ENCODE measurements at places on chromosomes 3 and 15. TPM values are rescaled to one million over a fixed set of nuclear protein-coding genes. Genes with fewer than 3 reads are reported as not detected.

DNA sequence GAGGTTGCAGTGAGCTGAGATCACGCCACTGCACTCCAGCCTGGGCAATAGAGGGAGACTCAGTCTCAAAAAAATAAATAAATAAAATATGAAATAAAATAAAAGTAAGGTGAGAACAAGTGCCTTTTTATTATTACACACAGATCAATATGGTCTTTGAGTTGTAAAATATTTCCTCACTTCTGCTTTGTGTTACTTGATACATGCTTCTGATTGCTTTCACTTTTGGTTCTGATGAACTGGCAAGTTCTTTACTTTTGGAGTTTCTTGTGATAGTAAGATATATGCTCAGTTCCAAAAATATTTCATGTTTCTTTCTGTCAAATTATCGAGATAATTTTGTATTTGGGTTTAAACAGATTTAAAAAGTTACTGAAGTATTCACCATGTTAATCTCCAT lies 16.6 kb upstream of the GYG1 start:
- DNase-seq = no peak

- DNase-seq = no peak
Observed at GRCh38 chr3:118973050-118973449, 61.6 kb downstream of the IGSF11 start.

DNA sequence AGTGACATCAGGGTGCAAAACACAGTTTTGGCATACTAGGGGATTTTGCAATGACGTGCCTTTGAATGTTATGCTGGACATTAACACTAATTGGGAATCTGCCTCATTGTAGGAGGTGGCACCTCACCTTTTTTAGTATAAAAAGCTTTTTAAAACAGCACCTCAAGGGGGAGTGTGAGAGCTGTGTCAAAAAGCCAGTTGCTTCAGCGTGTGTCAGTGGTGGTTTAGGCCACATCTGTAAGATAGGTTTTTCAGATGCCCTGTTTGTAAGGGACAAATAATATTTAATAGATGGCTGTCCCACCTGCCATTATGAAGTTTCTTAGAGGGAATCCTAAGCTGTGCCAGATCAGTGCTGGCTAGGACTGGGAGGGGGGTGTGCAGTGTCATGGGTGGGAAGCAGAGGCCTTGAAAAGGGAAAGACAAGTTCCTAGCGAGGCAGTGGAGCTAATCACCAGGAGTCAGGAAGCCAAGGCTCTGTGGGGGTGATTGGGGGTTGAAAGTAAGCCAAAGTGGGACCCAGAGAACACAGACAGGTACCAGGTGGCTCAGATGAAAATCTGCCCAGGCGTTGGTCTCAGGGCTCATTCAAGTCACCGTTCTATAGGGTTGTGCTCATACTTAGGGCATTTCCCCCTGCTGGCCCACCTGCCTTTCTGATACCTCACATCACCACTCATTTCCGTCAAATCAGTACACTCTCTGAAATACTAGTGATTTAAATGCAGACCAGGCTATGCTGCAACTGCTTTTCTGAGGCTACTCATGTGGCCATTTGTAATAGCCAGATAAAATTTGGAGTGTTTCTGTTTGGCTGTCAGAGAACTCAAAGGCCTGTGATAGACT lies 120.5 kb downstream of the BBX start:
- DNase-seq = no peak

- no peak for DNase-seq
Observed at GRCh38 chr3:16294844-16295243, 29.8 kb downstream of the OXNAD1 start.

DNA sequence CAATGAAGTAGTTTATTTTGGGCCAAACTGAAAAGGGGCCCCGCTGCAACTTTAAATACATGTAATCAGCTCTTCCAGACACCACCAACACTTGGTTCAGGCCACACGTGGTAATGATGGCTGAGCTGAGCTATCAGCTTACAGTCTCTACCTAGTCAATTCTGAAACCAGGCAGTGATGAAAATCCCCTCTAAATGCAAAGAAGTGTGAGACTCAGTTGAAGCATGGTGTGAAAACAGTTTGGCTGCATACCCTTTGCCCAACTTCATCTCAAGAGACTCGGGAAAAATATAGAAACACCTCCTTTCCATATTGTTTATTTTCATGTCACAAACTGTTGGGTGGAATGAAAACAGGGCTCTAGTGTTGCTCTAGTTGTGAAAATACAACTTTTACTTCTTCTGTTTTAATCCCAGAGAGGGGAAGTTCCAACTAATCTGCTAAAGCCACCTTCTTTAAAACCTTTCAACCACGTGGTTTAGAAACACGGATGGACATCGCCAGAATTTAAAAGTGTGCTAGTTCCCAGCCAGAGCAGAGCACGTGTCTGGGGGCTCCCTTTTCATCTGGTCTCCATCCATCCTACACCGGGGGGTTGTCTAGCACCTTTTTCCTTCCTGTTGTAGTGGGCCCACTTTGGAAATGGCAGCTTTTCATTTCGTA lies 229.1 kb downstream of the EPHB1 start:
- DNase-seq = no peak

DNA sequence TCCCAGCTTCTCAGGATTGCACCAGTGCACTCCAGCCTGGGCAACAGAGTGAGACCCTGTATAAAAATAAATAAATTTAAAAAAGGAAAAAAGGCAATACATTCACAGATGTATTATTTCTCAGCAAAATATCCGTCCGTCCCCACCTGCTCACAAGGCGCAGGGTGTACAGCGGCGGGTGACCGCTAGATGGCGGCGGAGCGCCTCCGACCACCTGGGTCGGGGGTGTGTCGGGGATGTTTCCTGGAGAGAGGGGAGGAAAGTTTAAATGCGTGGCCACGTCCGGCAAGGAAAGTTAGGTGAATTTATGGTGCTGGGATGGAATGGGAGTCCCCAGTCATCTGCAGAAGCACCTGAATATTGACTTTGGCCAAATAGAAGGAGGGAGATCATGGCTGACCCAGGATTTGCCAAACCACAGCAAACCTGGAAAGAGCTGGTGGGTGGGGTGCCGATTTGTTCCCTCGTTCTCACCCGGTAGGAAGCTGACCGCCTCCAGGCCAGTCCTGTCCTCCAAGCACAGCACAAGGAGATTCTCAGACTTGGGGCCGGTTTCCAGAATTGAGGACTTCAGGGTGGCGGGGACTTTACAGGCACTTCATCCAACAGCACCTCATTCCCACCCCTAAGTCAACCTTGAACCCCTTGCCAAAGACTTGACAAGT lies 88.3 kb downstream of the TMEM266 start:
- no peak for DNase-seq

GRCh38 chr15:74844319-74845207 lies 1.6 kb upstream of the ULK3 start:
- no peak for DNase-seq

DNA sequence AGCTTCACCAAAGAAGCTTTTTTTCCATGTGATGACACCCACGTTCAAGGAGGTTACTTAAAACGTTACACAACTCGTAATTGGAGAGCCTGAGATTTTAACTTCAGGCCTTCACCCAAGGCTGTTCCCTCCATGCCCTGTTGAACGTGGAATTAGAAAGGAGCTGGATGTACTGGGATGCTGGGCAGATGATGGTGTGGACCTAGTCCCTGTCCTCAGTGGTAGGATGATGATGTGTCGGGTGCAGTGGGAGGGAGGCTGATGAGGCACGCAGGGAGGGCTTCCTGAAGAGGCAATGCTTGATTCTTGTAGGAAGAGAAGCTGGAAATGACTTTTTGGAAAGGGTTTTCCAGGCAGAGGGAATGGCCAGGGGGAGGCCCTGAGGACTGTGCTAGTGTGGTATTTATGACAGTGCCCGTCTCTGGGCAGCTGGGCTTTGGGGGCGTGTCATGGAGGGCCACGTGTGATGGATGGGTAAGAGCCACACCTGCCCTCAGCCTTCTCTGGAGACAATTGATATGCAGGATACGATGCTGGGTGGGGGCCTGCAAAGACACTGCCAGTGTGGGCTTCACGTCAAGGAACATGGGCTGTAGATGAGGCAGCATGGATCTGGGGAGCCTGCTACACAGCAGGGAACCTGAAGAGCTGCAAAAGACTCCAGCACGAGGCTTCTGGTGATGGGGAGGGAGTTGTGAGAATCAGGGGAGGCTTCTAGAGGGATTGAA lies 15.3 kb downstream of the SYNM start:
- no peak for DNase-seq

DNA sequence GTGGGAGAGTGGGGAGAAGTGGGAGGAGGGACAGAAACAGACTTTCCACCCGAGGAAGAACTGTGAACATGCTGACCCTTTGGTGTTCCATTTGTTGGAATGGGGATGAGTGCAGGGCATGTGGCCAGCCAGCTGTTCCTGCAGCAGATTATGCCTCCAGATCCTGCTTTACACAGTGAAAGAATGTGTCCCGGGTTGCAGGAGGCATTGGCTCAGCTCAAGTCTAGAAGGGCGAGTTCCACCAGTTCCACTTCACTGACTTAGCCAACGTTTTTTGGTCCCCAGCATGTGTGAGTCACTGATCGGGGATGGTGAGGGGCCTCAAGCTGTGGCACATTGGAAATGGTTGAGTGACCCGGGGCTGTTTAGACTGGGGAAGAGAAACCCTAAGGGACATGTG lies 307.0 kb upstream of the ROPN1 start:
- no peak for DNase-seq

DNA sequence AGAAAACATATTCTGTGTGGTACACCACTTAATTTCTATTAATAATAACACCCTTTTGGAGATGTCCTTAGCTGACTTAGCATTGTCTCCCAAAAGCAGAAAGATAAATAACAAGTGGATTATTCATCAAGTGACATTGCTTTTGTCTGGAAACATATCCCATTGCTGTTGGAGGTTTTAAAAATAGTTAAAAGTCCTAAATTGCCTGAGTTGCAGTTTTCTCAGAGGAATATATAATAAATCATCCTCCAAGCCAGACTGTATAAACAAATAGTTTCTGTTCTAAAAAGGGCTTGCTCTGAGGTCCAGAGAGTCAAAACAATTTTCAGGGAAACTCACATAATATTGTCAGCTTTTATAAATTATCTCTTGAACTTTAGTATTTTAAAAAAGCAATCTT lies 60.4 kb upstream of the CD96 start:
- no peak for DNase-seq

GRCh38 chr15:100559330-100559729 lies 30.6 kb upstream of the CERS3 start:
- DNase-seq = no peak

GRCh38 chr3:87780811-87781210 lies 278.0 kb downstream of the CGGBP1 start:
- no peak for DNase-seq

DNA sequence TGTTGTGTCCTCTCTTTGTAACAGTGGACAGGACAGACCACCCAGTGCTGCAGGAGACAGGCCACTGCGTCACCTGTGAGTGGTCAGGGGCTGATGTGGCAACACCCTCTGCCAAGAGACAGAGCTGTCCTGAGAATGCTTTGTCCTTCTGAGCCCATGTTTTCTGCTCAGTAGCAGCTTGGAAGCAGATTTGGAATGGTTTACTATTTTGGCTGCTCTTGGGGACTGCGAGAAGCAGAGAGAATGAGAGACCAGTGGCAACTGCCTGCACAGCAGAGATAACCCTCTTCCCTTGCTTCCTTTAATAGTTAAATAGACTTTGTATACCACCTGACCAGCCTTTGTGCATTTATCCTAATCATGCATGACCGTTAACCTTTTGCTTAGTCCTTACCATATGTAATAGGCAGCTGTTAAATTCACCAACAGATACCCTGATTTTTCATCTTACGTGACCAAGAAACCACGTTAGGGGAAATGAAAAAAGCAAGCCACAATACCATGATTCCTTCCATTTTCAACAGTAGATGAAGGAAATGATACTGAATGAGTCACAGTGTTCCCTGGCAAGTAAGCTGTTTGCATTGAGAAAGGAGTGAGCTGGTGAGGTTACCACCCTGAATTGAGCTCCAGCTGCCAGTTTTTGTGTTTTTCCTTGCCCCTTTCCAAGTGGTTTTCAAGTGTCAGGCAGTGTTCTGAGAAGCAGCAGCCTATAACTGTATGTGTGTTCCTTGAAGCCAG lies 35.5 kb downstream of the B3GALNT1 start:
- DNase-seq = peak; percentile 85

DNA sequence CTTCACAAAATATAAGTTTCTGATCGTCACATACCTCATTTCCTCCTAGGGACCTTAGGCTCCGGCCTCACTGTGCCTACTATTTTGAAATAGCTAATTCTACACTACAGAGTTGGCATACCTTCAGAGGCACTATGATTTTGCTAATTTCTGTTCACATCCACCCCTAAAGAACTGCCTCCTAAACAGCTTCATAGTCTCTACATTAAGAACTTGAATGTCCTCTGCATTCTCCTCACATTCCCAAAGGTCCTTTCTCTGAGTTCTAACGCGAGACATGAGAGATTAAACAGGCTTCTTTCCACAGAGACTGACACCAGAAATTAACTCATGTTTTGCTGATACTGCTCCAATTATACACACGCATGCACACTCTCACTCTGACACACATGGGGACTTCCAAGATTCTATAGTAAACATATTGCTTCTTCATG lies 75.5 kb downstream of the DLG1 start:
- no peak for DNase-seq

DNA sequence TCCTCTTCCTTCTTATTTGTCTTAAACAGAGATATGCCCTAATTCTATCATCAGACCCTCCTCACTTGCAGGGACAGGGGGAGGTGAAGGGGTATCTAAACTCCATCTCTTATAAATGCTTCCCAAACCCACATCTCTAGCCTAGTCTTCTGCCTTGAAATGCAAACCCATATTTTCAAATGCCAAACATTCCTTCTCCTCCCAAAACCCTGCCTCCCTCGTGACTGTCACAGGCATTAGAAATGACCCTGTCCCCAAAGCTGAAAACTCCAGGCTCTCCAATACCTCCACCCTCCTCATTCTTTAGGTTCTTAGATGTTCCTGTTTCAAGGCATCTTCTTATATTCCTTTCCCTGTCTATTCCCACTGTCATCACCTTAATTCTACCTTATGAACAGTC lies 191.0 kb downstream of the ERC2 start:
- DNase-seq = no peak

- no peak for DNase-seq
Observed at GRCh38 chr3:147237991-147238390, 168.4 kb downstream of the ZIC4 start.

DNA sequence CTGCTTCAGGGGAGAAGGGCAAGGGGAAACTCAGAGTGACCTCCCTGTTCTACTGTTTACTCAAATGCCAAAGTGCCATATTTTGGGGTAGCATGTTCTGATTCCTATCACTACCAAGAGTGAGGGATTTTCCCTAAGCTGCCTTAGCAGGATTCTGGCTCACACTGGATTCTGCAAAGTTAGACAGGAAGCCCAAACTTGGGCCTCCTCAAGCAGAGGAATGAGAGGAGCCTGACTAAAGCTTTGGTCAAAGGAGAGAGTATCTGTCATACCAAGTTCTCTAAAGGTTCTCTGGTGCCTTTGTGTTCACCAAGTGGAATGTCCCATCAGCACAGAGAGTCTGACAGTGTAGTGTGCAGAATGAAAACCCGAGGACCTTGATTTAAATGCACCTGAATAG lies 8.8 kb upstream of the RARB start:
- no peak for DNase-seq

C3orf20 gene
- not detected for total RNA-seq

IQCF2 gene
- total RNA-seq = not detected

STAB1 gene
- total RNA-seq = 189 TPM

FBXO40 gene
- total RNA-seq = under 0.01 TPM

APPL1 gene
- 55.8 TPM for total RNA-seq

TMEM202 gene
- not detected for total RNA-seq

SOX14 gene
- total RNA-seq = not detected

GOLGA8H gene
- 2.0 TPM for total RNA-seq

EXD1 gene
- total RNA-seq = not detected

ERICH6 gene
- not detected for total RNA-seq
